ENCODE measurements at places on chromosomes 5 and 9.

DNA sequence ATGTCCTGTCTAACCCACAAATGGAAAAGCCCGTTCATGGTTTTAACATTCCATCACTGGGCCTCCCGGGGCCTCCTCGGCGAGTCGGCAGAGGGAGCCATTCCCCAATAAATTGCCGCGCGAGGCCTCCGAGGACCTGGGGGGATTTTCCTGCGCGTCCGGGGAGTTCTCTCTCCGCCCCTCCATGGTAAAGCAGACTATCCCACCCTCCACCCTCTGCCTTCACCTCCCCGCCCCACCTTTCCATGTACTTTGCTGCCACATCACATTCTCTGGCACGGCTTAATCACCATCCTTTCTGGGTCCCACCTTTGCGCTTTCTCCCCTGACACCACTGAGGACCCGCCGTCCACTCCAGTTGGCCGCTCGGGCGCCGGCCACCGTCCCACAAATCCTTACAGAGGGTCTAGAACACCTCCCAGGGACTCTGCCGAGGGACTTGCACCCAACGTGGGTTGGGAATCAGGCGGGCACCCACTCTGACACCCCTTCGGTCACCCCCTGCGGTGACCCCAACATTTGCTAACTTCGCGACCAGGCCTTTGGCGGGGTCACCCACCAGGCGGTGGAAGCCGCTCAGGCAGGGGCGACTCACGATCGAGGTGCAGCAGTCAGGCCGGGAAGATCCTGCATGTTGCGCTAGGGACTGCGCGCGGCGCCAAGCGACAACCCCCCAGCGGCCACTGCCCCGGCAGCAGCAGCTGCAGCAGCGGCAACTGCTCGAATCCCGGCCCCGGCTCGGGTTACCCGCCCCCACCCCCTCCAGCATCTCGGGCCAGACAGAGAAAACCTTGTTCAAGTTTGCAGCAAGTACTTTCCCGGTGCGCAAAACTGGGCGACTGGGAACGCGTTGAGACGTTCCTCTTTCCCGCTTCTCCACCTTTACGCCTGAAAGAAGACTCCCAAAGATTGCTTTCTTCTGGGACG is at the start of gene MEGF10:
TSS of gene MEGF10 (plus strand) at position 778 of the 927 bp plus-strand sequence. CDS start 40,513 bp downstream, outside the sequence.
- no peak for DNase-seq

GRCh38 chr5:177456591-177456964 is 10.0 kb downstream of the PRR7 start:
- DNase-seq, result no peak

DNA sequence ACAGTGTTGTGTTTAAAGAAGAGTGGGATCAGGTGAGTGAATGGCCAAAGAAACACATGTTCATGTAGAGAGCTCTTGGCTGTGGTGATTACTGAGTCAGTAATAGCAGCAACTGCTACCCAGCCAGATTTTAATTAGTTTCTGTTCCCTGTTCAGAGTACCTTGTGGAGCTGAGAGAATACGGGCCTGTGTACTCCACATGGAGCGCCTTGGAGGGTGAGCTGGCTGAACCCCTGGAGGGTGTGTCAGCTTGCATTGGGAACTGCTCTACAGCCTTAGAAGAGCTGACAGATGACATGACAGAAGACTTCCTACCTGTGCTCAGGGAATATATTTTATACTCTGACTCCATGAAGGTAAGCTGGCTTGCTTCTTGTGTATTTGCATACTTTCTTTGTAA is 52.3 kb downstream of the SLC46A2 start:
- DNase-seq, result no peak

GRCh38 chr5:169886033-169886432 is 94.3 kb downstream of the INSYN2B start:
- DNase-seq, result no peak
